Mucosa of gallbladder (tissue), 1 donor: ENCODE measurements at places on chromosomes 6 and 20. TPM values are rescaled to one million over a fixed set of nuclear protein-coding genes. Genes with fewer than 3 reads are reported as not detected.

The SMIM26 gene
- 65.2 TPM for total RNA-seq

The MRAP2 gene
- 1.9 TPM for total RNA-seq

The ENPP5 gene
- total RNA-seq: 21.5 TPM

The F13A1 gene
- 55.1 TPM for total RNA-seq

The LBP gene
- 0.55 TPM for total RNA-seq
